ENCODE measurements at places on chromosomes 13 and 19.

GRCh38 chr13:43274881-43275280, 251.5 kb downstream of the DNAJC15 start:
- no peak for DNase-seq

GRCh38 chr19:38290631-38291147, 13.4 kb upstream of the C19orf33 start:
- no peak for DNase-seq

- DNase-seq = no peak
Measured at GRCh38 chr19:33204136-33204973, 10.2 kb downstream of the LRP3 start.

GRCh38 chr19:13231663-13232062, 81.5 kb downstream of the IER2 start:
- no peak for DNase-seq

DNA sequence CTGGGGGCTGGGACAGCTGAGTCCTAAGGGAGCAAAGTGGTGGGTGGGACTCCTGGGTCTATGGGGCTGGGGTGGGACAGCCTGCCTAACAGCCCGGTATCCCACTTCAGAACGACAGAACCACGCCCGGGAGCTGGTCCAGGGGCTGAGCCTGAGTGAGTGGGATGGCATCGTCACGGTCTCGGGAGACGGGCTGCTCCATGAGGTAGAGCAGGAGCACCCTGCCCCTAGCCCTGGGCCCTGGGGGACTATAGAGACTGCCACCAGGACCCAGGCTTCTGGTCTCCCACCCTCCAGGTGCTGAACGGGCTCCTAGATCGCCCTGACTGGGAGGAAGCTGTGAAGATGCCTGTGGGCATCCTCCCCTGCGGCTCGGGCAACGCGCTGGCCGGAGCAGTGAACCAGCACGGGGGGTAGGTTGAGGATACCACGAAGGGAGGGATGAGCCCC, 8.6 kb downstream of the SPHK2 start:
- no peak for DNase-seq

- no peak for DNase-seq
Measured at GRCh38 chr13:94168783-94169453, 310.6 kb downstream of the DCT start.

- DNase-seq = no peak
Measured at GRCh38 chr19:38173291-38174041, 50.6 kb downstream of the DPF1 start.

DNA sequence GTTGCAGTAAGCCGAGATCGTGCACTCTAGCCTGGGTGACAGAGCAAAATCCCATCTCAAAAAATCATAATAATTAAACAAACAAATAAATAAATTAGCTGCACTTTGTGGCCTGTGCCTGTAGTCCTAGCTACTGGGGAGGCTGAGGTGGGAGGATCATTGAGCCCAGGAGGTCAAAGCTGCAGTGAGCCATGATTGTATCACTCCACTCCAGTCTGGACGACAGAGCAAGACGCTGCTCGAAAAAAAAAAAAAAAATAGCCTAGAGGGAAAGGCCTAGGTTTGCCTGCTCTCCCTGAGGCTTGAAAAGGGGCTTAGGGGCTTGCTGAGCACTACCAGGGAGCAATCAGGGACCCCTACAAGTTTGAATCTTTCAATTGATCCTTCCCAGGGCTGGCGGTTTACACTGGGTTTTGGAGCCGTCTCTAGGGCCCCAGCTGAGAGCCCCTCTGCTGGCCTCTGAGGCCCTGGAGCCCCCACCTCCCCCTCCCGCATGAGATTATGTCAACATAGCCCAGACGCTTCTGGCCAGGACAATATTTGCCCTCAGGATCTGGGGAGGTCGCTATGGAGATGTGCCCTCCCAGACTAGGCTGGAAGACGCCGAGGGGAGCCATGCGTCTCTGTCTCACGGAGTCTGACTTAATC, 10.4 kb upstream of the GIPR start:
- no peak for DNase-seq

DNA sequence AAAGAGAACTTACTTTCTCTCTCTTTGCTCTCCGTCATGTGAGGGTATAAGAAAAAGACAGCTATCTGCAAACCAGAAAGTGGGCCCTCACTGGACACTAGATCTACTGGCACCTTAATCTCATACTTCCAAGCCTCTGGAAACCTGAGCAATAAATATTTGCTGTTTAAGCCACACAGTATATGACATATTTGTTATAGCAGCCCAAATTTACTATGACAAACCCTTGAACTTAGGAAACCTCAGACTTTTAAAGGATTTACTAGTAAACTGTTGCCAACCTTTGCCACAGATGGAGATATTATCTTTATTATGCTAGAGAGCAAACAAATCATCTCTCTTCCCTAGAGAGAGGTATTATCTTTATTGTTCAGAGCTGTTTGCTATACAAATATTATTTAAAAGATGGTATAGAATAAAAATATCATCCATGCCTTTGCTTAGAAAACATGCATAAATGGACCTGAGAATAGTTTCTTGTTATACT, 1446.1 kb downstream of the SLITRK1 start:
- no peak for DNase-seq

GRCh38 chr19:10756791-10757190, 38.9 kb downstream of the DNM2 start:
- DNase-seq = no peak

- DNase-seq = no peak
Measured at GRCh38 chr13:101946401-101946800, 455.4 kb downstream of the FGF14 start.

DNA sequence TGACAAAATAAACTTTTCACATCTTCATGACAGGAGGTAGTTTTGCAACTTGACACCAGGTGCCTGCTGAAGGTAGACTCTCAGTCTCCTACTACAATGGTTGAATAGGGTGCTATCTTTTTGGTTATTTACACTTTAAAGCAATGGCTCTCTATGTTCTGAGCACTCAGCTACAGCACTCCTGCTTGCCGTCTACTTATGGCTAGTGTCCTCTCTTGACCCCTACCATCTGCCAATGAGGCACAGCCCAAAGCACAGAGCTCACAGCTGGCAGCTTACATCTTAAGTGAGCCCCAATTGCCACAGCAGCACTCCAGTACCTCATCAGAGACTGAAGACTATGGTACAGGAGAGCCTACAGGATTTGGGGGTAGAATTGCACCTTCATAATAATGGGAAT, 11.4 kb downstream of the ZNF708 start:
- no peak for DNase-seq

DNA sequence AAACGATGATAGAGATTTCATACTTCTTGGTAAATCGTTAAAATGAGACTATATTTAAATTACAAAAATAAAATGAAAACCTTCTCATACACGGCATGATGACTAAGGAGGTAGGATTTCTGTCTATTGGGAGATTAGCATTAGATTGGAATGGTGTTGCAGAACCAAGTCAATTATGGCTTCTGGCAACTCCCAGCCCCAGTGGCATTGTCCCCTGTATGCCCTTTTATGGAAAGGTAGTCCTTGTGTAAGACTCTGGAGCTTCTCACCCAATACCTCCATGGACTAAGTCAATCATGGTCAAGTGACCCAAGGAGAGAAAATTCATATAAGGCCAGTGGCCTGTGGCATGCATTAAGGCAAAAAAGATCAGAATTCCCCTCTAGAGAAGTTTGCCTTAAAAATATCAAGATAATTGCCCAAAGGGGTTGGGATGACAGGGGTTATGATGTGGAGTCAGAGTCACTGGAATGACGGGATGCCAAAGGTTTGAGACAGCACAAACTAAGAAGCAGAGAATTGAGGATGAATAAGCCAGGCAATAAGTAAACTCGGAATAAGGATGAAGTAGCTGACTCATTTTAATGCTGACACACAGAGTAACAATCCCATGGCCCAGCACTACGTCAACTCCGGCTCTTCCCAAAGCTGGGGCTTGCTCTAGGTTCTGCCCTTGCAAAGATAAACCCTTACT, 57.8 kb upstream of the POSTN start:
- DNase-seq = no peak

DNA sequence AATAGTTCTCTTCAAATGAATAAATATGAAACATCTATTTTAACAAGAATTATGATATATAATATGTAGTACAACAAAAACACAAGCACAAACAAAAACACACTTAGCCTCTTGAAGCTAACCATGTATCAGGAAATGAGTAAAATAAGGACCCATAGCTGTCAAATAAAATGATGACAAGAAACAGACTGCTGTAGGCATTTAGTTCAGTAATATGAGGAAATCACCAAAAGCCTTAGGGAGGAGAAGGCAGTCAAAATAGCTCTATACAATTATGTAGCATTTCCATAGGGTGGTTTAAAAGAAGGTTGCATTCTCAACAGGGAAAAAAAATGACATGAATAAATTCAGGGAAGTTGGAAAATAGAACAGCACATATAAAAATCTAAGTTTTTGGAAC, 163.4 kb downstream of the PCDH20 start:
- no peak for DNase-seq

DNA sequence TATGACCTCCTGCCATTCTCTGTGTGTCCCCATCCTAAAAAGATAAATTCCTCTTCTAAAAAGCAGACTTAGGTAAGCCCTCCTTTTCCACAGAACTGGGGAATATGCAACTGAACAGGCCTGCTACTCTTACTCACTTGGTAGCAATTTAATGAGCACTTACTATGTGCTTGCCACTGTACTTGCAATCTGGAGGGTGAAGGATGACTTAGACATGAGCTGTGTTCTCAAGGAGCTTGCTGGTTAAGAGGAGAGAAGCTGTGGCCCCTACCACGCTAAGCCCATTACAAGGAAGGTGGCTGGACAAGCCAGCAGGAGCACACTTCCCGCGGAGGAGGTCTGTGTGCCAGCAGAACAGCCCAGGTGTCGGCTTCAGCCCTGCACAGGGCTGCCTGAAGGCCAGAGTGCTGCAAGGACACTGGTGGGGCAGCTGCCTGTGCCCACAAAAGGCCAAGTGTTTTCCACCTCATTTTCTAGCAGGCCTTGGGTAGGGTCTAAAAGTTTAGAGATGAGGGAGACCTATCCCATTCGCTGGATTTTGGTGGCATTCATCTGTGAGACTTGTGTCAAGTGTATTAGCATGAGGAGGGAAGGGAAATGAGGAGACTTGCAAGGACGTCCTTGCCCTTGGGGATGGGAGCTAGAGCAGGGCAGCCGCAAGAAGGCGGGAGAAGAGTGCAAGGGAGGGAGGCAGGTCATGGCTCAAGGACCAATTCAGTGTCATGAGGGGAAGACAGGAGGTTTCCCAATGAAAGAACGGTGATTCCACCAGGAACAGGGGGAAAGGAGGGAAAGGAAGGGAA, 52.0 kb downstream of the COL4A1 start:
- no peak for DNase-seq

GRCh38 chr13:99866781-99867180, 104.8 kb downstream of the ZIC5 start:
- no peak for DNase-seq

DNA sequence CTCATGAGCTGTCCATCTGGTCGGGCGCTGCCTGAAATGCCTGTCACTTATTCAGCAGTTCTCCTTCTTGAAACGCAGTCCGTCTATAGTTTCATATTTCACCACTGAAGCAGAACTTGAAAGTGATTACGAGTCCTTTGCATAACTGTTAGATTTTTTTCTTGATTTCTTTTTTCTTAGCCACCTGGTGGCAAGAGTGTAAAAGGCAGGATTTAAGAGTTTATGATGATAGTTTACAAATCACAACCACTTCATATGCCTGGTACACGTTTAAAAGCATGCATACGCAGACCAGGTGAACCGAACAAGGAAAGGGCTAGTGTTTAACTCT, 45.8 kb downstream of the GGACT start:
- peak; percentile 32 for DNase-seq

GRCh38 chr13:99031832-99032231, 54.0 kb upstream of the DOCK9 start:
- DNase-seq = no peak

- no peak for DNase-seq
Measured at GRCh38 chr13:32676242-32676641, 90.0 kb downstream of the PDS5B start.

GRCh38 chr19:18865973-18866799, 29.8 kb downstream of the CERS1 start:
- peak; percentile 82 for DNase-seq

DNA sequence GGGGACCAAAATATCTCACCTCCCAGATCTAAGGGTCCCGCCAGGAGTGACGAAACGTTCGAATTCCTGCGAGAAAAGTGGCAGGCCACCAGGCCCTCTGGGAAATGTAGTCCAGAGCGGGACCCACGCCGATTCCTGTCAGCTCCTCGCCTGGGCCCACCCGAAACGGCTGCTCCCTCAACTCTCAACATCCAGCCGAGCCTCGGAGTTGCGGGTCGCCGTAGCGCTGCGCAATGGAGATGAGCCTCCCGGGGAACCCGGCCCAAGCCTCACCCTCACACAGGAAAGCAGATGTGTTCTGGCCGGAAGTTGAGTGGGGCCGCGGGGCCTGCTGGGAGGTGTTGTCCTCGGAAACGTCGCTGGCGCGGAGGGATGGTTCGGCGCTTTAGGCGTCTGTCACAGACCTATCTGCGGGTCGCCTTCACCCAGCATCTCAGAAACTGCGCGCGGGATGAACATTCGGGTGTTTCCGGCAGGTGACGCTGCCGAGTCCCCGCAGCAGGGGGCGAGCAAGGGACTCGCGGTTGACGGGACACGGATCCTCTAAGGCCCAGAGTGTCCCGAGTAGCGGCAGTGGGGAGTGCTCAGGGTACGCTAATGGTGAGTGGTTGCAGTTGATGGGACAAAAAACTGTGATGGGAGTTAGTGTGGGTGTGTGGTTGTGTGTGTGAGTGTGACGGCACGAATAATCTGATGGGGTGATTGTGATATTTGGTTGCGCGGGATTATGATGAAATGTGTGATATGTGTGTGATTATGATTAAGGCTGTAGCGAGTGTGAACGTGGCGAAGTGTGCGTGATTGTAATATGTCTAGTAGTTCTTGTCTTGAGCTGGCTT, at the start of the genes ZNF568 and ZNF829:
ZNF568 (plus strand) TSS at position 341 of the 839 bp plus-strand sequence. CDS start 6,439 bp downstream, outside the sequence.
ZNF829 (minus strand) TSS at position 300 of the 839 bp plus-strand sequence. CDS start 1,124 bp downstream, outside the sequence.
- peak; percentile 29 for DNase-seq

GRCh38 chr13:112465251-112466131, 89.3 kb downstream of the SPACA7 start:
- DNase-seq = no peak

DNA sequence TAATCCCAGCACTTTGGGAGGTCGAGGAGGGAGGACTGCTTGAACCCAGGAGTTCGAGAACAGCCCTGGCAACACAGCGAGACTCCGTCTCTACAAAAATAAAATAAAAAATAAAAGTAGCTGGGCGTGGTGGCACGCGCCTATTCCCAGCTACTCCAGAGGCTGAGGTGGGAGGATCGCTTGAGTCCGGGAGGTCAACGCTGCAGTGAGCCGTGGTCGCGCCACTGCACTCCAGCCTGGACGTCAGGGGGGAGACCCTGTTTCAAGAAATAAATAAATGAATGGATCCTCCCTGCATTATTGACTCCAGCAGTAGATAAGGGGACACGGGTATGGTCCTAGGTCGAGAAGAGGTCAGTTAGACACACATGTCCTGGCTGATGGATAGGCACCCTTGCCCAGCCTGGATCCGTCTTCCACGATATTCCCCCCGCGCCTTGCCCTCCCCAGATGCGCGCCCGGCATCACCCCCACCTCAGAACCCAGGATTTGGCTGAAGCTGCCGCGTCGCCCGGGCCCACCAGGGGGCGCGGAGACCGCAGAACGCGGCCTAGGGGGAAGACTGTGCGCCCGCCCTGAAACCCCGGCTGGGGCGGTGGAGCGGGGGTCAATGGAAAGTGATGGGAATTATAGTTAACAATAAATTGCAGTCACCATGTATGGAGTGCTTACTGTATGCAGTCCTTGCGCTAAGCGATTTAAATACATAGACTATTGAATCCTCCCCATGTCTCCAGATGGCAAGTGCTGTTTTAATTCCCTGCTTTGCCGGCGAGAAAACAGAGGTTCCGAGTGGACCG, 2.1 kb upstream of the HOOK2 start:
- DNase-seq = no peak

GRCh38 chr13:113122550-113123225, at the start of gene F10:
TSS of gene F10 (plus strand) at chr13:113122799. CDS start at chr13:113122856, 57 bp downstream.
- DNase-seq = no peak

GRCh38 chr13:114161644-114162532, 17.2 kb upstream of the CFAP97D2 start:
- DNase-seq = no peak
